Melanocyte of skin (primary cell): ENCODE measurements at places on chromosomes 11 and 22. TPM values are rescaled to one million over a fixed set of nuclear protein-coding genes. Genes with fewer than 3 reads are reported as not detected.

Gene ASCL2
- not detected in 2 replicates for total RNA-seq

Gene KCNK4
- total RNA-seq, result not detected in 2 replicates

Gene PTGDR2
- under 0.01 and 0.15 TPM in 2 replicates for total RNA-seq

Gene SLCO2B1
- 9.8 and 86.4 TPM in 2 replicates for total RNA-seq

Gene CCDC179
- not detected in 2 replicates for total RNA-seq

Gene LIF
- not detected in 2 replicates for total RNA-seq

Gene PATE4
- not detected in 2 replicates for total RNA-seq

Gene IGLL5
- not detected in 2 replicates for total RNA-seq

Gene SLC2A11
- total RNA-seq, result 6.0 and 12.6 TPM in 2 replicates

Gene ZNF195
- 13.4 and 22.2 TPM in 2 replicates for total RNA-seq

Gene DBX1
- not detected in 2 replicates for total RNA-seq

Gene TPBGL
- 0.31 and 0.33 TPM in 2 replicates for total RNA-seq

Gene OR52W1
- not detected in 2 replicates for total RNA-seq

Gene CRYBB1
- not detected in 2 replicates for total RNA-seq

Gene BCO2
- total RNA-seq, result 1.5 and 1.7 TPM in 2 replicates

Gene NAALAD2
- total RNA-seq, result 0.73 and 2.4 TPM in 2 replicates
